ENCODE measurements at places on chromosomes 1 and 21.

GRCh38 chr1:20928146-20928545 lies 141.0 kb upstream of the HP1BP3 start:
- H3K36me3 ChIP-seq: no peaks in the 10 kb centered on the region
- no peak for DNase-seq
- no peak overlapping the region for H3K27ac ChIP-seq
- H3K4me3 ChIP-seq: no peak overlapping the region
- no peaks in the 10 kb centered on the region for H3K4me1 ChIP-seq

DNA sequence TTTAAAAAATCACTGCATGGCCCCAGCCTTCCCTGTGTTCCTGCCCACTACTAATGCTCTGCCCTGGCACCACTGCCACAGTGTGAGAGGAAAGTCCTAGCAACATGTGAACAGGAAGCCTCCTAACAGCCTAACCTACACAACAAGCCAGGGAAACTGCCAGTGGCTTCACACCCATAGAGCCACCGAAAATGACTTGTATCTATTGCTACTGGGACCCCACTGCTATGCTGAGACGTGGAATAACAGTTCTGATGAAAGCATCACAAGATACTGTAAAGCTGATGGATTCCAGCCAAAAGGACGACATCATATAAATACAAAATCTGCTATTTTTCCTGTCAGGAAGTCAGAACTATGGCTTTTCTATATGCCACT lies 74.9 kb downstream of the JAK1 start:
- DNase-seq: no peak
- H3K27ac ChIP-seq: no peak overlapping the region
- H3K27me3 ChIP-seq: no peaks in the 10 kb centered on the region
- H3K4me1 ChIP-seq: peaks cover 42% of the 10 kb centered on the region
- H3K4me3 ChIP-seq: no peak overlapping the region
- no peaks in the 10 kb centered on the region for H3K36me3 ChIP-seq

GRCh38 chr1:166383635-166384346 lies 217.0 kb upstream of the FAM78B start:
- no peak for DNase-seq
- no peak overlapping the region for H3K4me3 ChIP-seq
- no peaks in the 10 kb centered on the region for H3K4me1 ChIP-seq
- H3K36me3 ChIP-seq: no peaks in the 10 kb centered on the region
- H3K27me3 ChIP-seq: no peaks in the 10 kb centered on the region
- no peak overlapping the region for H3K27ac ChIP-seq

DNA sequence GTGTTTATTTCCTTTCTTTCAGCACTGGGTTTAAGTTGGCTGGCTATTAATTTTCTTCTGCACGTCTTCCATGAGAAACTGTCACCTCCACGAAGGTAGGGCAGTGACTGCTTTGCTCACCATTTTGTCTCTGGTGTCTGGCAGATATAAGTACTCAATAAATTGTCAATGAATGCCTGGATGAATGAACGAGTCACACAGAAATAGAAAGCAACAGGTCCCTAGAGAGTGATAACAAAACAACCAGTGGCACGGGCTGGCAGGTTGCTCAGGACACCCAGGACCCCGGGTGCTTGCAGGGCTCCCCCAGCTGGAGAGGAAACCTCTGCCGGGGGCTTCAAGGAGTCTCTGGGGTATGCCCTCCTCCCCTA lies 3.2 kb upstream of the MYOC start:
- H3K36me3 ChIP-seq: no peaks in the 10 kb centered on the region
- H3K27me3 ChIP-seq: no peaks in the 10 kb centered on the region
- H3K27ac ChIP-seq: peak overlapping the region; percentile 57
- no peak overlapping the region for H3K4me3 ChIP-seq
- DNase-seq: no peak
- no peaks in the 10 kb centered on the region for H3K4me1 ChIP-seq

DNA sequence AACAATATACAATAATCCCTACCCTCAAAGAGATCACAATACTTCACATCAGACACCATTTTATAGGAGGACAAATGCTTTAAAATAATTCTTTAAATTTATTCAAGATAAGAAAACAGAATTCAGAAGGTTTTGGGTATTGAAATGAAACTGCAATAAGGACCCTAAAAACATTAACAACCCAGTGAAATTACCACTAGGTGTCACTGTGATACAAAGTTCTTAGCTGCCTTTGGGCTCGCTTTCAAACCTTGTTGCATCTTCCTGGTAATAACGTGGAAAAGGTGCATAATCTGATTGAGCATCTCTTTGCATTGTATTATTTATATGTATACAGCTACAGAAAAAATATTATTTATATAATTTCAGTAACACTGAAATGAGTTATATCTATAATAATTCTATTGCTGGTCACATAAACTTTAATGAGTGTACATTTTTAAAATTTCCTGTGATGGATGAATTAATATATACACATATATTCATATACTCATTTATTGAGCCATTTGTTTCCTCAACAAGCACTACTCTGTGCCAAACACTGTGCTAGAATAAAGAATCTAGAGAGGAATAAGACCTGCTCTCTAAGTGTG lies 185.2 kb downstream of the FAF1 start:
- H3K27ac ChIP-seq: no peak overlapping the region
- H3K4me3 ChIP-seq: no peak overlapping the region
- DNase-seq: no peak

- no peaks in the 10 kb centered on the region for H3K27me3 ChIP-seq
- no peaks in the 10 kb centered on the region for H3K4me1 ChIP-seq
- H3K27ac ChIP-seq: no peak overlapping the region
- H3K4me3 ChIP-seq: no peak overlapping the region
- H3K36me3 ChIP-seq: no peaks in the 10 kb centered on the region
- no peak for DNase-seq
Measured at GRCh38 chr1:233033361-233033760, 83.0 kb downstream of the NTPCR start.

GRCh38 chr1:54396261-54396933 lies 9.8 kb downstream of the SSBP3 start:
- H3K27me3 ChIP-seq: no peaks in the 10 kb centered on the region
- no peak overlapping the region for H3K4me3 ChIP-seq
- H3K36me3 ChIP-seq: no peaks in the 10 kb centered on the region
- peak overlapping the region; percentile 15 for H3K27ac ChIP-seq
- no peak for DNase-seq

- no peak for DNase-seq
- no peaks in the 10 kb centered on the region for H3K27me3 ChIP-seq
- no peak overlapping the region for H3K4me3 ChIP-seq
- no peak overlapping the region for H3K27ac ChIP-seq
- H3K4me1 ChIP-seq: peaks cover 12% of the 10 kb centered on the region
Measured at GRCh38 chr1:54398963-54399528, 7.1 kb downstream of the SSBP3 start.

DNA sequence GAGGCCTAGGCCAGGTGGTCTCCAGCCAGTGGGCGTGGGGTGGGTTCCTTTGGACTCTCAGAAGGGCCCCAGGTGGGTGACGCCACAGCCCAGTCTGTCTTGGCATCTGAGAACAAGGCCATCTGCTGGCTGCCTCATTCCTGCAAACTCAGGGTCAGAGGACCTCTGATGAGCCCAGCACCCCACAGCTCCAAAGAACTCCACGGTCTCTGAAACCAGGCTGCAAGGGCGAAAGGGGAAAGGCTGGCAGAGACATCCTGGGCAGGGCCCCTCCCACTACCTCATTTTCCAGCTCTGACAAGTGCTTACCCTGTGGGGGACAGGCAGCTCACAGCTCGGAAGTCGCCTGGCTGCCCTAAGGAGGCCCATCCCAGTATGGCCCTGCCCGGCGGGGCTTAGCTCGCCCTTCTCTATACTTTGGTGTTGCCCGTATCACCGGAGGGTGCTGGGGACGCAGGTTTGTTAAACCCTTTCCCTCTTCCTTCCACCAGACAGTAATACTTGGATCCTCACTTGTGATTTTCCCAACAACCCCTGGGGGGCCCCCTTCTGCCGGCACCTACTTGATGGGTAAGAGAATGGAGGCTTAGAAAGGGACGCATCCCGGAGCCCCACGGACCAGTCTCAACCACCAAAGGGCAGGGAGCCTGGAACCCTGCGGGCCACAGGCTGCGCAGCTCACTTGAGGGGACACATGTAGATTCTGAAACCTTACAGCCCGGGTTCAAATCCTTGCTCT lies 10.9 kb upstream of the EDN2 start:
- DNase-seq: no peak
- H3K27me3 ChIP-seq: no peaks in the 10 kb centered on the region

DNA sequence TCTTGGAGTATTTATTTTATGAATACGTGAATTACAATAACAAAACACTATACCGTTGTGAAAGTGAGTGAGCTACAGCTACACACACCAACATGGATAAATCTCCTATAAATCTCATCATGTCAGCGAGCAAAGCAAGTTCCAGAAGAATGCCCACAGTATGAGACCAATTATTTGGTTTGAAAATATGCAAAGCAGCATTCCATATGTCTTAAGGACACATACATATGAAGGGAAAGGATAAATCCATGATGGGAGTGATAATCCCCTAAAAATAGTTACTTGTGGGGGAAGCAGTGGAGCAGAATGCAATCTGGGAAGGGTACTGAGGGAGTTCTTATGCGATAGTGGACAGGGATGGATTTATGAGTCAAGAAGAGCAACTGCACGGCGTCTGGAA lies 261.3 kb downstream of the DISC1 start:
- H3K27me3 ChIP-seq: no peaks in the 10 kb centered on the region
- H3K27ac ChIP-seq: no peak overlapping the region
- DNase-seq: no peak
- no peaks in the 10 kb centered on the region for H3K4me1 ChIP-seq
- H3K4me3 ChIP-seq: no peak overlapping the region
- no peaks in the 10 kb centered on the region for H3K36me3 ChIP-seq

- DNase-seq: peak; percentile 69
- peaks cover 5% of the 10 kb centered on the region for H3K4me1 ChIP-seq
- no peaks in the 10 kb centered on the region for H3K36me3 ChIP-seq
Measured at GRCh38 chr21:46634966-46635323, 529 bp upstream of the PRMT2 start.

GRCh38 chr1:117930173-117930447 lies 571 bp downstream of the WDR3 start:
- H3K4me3 ChIP-seq: peak overlapping the region; percentile 90
- DNase-seq: no peak
- H3K4me1 ChIP-seq: peaks cover 34% of the 10 kb centered on the region

DNA sequence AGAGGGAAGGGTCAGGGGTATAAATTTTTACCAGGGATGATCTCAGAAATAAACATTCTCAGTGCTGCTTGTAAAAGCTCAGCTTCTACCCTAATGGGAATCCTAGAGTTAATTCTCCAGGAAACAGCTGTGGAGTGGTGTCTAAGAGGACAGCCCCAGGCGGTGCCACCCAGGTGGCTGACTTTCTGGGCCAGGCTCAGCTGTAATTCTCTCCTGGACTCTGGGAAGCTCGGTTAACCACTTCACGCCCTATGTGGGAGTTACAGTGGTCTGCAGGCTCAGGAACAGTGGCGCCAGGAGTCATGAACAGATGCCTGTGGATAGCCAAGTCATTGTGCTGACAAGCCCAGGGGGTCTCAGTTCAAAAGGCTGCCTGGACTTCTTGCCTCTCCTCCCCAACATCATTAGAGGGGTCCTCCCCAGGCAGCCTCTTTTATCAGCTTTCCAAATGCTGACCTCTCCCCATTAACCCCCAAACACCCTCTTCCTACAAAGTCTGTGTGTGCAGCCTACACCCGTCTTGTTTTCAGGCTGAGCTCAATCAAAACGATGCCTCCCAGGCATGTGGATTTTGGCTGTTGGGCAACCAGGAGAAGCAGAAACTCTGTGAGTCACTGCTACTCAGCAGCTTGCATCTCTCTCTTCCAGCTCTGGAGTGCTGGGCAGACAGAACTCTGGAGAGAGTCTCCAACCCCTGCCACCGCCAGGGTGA lies 1.2 kb downstream of the HHIPL2 start:
- no peak for DNase-seq
- H3K27ac ChIP-seq: no peak overlapping the region
- no peaks in the 10 kb centered on the region for H3K36me3 ChIP-seq
- H3K4me3 ChIP-seq: no peak overlapping the region
- H3K27me3 ChIP-seq: no peaks in the 10 kb centered on the region

DNA sequence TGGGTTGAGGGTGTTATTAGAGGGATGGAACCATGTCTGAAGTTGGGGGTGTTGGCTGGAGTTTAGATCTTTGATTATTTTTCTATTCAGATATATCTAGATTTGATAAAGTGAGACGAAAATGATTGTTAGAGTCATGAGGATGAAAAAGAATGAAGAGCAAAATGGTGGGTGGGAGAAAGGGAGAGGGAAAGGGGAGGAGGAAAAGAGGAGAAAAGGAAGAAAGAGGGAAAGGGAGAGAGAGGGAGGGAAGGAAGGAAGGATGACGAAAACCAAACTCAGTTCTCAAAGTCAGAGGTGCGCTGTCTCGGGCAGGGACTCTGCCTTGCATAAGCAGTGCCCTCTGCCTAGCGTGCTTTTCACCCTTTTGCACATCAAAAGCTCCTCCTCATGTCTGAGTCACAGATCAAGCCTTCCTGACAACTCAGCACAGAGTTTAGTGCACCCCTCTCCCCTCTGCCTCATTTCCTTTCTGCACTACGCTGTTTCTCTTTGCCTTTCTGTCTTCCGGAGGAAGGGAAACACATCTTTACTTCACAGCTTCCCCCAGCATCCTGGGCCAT lies 225.8 kb upstream of the PROX1 start:
- no peak overlapping the region for H3K4me3 ChIP-seq
- no peak for DNase-seq
- no peaks in the 10 kb centered on the region for H3K27me3 ChIP-seq
- peaks cover 3% of the 10 kb centered on the region for H3K4me1 ChIP-seq
- no peaks in the 10 kb centered on the region for H3K36me3 ChIP-seq

DNA sequence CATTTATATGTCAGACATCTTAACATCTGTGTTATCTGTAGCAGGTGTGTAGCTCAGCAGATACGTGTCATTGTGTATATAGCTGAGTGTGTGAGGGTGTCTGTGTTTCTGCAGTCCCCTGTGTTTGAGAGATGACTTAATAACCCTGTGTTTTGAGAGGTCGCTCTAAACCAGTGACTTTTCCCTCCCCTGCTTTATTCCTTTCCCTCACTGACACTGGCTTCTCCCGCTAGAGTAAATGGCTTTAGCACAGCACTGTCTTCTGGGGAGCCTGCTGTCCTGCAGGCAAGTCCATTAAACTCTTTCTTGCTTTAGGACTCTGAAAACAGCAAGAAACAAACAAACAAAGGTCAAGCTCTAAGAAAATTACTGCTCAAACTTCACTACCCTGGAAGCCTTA lies 53.0 kb downstream of the VANGL1 start:
- no peak for DNase-seq
- no peak overlapping the region for H3K4me3 ChIP-seq
- no peak overlapping the region for H3K27ac ChIP-seq
- H3K27me3 ChIP-seq: no peaks in the 10 kb centered on the region

DNA sequence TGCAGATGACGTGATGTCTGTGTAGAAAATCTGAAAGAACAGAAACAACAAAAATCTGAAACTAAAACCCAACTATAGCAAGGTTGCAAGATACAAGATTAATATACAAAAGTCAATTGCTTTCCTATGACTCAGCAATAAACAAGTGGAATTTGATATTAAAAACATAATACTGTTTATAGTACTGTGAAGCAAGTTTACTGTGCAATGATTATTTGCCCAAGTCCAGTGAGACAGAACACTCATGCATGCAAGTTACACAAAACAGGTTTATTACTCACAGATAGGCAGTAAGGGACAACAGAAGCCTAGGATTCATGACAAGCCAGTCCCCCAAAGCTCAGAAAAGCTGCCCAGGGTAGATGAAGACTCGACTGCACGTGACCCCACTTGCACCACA lies 62.4 kb upstream of the RAB4A start:
- no peaks in the 10 kb centered on the region for H3K36me3 ChIP-seq
- H3K27me3 ChIP-seq: no peaks in the 10 kb centered on the region
- no peak overlapping the region for H3K27ac ChIP-seq
- H3K4me1 ChIP-seq: no peaks in the 10 kb centered on the region
